ENCODE measurements at places on chromosomes 16 and 17.
A peak's percentile ranks its signal among the peaks of the same experiment; 100 is the strongest.

- no peaks in the 10 kb centered on the region for H3K27me3 ChIP-seq
- no peak overlapping the region for H3K4me3 ChIP-seq
Measured at GRCh38 chr16:9318764-9319163, 227.3 kb downstream of the HAPSTR1 start.

GRCh38 chr17:39236981-39237441 is 11.3 kb upstream of the STAC2 start:
- DNase-seq, result peak; percentile 34
- no peaks in the 10 kb centered on the region for H3K27me3 ChIP-seq
- H3K36me3 ChIP-seq, result no peaks in the 10 kb centered on the region
- H3K4me3 ChIP-seq, result no peak overlapping the region
- H3K27ac ChIP-seq, result no peak overlapping the region

- H3K27ac ChIP-seq, result no peak overlapping the region
- H3K4me1 ChIP-seq, result no peaks in the 10 kb centered on the region
- peak; percentile 25 for DNase-seq
- H3K36me3 ChIP-seq, result no peaks in the 10 kb centered on the region
- H3K4me3 ChIP-seq, result no peak overlapping the region
- H3K27me3 ChIP-seq, result no peaks in the 10 kb centered on the region
Measured at GRCh38 chr16:75695708-75696107, 5.6 kb downstream of the DUXB start.

GRCh38 chr17:81194941-81195901 is 27.5 kb downstream of the CEP131 start:
- H3K27ac ChIP-seq, result no peak overlapping the region
- no peak for DNase-seq
- no peaks in the 10 kb centered on the region for H3K4me1 ChIP-seq
- H3K36me3 ChIP-seq, result peaks cover 38% of the 10 kb centered on the region

GRCh38 chr17:75604034-75604695 is 16.6 kb downstream of the MYO15B start:
- DNase-seq, result no peak
- H3K36me3 ChIP-seq, result no peaks in the 10 kb centered on the region
- peaks cover 6% of the 10 kb centered on the region for H3K27me3 ChIP-seq
- no peaks in the 10 kb centered on the region for H3K4me1 ChIP-seq
- no peak overlapping the region for H3K4me3 ChIP-seq

DNA sequence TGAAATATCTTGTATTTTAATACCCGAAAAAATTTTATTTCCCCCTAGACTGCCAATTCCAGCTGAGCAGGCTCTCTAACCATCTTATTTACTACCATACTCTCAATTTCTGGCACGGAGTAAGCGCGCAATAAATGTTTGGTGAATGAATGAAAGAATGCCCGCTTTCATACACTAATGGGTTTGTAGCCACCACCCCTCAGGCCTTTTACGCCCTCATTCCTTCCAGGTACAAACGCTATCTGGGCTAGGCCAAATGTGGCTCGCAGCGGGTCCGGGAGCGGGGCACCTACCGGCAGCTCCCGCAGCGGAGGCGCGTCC is 536 bp upstream of the PLD2 start:
- H3K36me3 ChIP-seq, result no peaks in the 10 kb centered on the region
- DNase-seq, result peak; percentile 23
- peak overlapping the region; percentile 89 for H3K4me3 ChIP-seq
- no peaks in the 10 kb centered on the region for H3K4me1 ChIP-seq
- H3K27me3 ChIP-seq, result no peaks in the 10 kb centered on the region
- H3K27ac ChIP-seq, result no peak overlapping the region

DNA sequence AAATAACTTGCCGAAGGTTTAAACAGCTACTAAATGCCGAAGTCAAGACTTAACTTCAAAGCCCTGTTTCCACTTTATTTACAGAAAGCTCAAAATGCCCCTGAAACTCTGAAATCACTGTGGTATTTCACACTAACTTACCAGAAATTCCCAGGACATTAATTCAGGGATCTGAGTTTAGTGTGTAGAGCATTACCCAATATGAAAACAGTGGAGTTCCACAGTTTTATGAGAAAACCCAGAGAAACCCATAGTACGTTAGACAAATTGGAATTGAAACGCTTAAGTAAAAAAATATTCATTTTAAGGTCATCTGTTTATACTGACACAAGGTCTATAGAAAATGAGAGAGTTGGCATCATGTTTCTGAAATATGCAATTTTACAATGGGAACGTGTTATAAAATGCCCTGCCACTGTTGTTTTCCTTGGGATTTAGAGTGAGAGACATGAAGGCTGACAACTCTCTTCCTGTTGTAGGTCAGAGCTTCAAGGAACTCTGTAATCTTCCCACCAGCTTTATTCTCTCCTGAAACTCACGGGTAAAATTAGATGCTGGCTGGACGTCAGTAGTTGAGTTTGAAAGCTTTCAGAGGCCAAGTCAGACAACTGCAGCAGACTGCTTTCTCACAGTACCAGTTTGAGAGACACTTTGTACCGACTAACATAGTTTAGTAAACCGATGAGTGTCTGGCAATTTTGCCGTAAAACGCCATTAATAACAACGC is 139.4 kb upstream of the TBX2 start:
- peaks cover 14% of the 10 kb centered on the region for H3K4me1 ChIP-seq
- no peaks in the 10 kb centered on the region for H3K36me3 ChIP-seq
- no peaks in the 10 kb centered on the region for H3K27me3 ChIP-seq
- H3K4me3 ChIP-seq, result peak overlapping the region; percentile 6
- 0 out of 2 replicates have a peak overlapping the region, but pooled peaks have one; percentile 7 for H3K27ac ChIP-seq

GRCh38 chr17:61799812-61800484 is 63.4 kb downstream of the BRIP1 start:
- H3K36me3 ChIP-seq, result peaks cover 47% of the 10 kb centered on the region
- H3K4me1 ChIP-seq, result no peaks in the 10 kb centered on the region
- DNase-seq, result no peak
- H3K27me3 ChIP-seq, result no peaks in the 10 kb centered on the region
- no peak overlapping the region for H3K27ac ChIP-seq

- no peaks in the 10 kb centered on the region for H3K27me3 ChIP-seq
- H3K27ac ChIP-seq, result peak overlapping the region; percentile 43
- no peaks in the 10 kb centered on the region for H3K36me3 ChIP-seq
Measured at GRCh38 chr16:85330694-85331188, 218.5 kb upstream of the CIBAR2 start.

DNA sequence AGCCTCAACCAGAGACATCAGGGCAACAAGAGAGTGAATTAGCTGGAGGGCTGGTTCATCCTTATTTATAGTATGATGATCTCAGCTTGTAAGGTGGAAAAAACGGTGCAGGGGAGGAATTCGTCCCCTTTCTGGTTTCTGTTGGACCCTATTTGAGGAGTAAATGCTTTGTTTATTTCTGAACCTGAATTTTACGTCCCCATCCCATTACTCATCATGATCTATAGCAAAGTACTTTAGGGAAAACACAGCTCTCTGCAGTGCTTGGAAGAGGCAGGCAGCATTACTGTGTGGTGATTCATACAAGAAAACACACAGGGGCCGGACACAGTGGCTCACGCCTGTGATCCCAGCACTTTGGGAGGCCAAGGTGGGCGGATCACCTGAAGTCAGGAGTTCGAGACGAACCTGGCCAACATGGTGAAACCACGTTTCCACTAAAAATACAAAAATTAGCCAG is 8.0 kb upstream of the VAT1L start:
- H3K36me3 ChIP-seq, result no peaks in the 10 kb centered on the region
- no peaks in the 10 kb centered on the region for H3K4me1 ChIP-seq
- DNase-seq, result no peak
- H3K27ac ChIP-seq, result no peak overlapping the region
- no peak overlapping the region for H3K4me3 ChIP-seq
- H3K27me3 ChIP-seq, result no peaks in the 10 kb centered on the region

GRCh38 chr16:58348986-58349385 is 43.3 kb upstream of the GINS3 start:
- no peaks in the 10 kb centered on the region for H3K27me3 ChIP-seq
- no peak for DNase-seq
- no peak overlapping the region for H3K4me3 ChIP-seq

DNA sequence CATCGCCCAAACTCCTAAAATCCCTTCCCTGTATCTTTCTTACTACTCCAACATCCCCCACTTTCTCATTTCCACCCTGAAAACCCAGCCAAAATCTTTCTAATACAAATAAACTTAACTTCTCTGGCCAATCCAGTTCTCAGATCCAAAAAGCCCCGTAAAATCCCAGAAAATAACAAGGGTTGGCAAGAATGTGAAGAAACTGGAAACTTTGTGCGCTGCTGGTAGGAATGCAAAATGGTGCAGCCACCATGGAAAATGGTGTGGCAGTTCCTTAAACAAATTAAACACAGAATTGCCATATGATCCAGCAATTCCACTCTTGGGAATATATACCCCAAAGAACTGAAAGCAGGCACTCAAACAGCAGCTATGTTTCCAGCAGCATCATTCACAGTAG is 24.1 kb downstream of the LRRC75A start:
- no peaks in the 10 kb centered on the region for H3K27me3 ChIP-seq
- no peaks in the 10 kb centered on the region for H3K36me3 ChIP-seq
- DNase-seq, result no peak
- no peak overlapping the region for H3K27ac ChIP-seq

- DNase-seq, result no peak
- no peak overlapping the region for H3K4me3 ChIP-seq
- no peaks in the 10 kb centered on the region for H3K27me3 ChIP-seq
- H3K4me1 ChIP-seq, result no peaks in the 10 kb centered on the region
- no peak overlapping the region for H3K27ac ChIP-seq
- no peaks in the 10 kb centered on the region for H3K36me3 ChIP-seq
Measured at GRCh38 chr16:89120921-89121351, 27.3 kb downstream of the ACSF3 start.

DNA sequence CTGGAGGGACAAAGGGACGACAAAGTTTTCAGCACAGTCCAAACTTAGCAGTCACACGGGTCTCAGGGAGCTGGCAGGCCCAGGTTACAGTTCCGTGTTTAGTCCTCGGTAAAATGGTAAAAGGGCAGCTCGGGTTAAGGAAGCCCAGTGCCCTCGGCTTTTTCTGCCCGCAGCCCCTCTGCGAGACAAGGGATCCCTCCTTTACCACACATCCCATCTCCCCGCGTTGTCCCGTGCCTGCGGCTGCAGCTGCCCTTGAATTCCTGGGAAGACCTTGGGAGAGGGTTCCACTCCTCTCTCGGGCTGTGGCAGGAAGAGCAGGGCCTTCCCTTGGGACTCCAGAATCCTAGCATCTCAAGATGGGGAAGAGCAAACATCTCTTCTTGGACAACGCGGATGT is 7.2 kb upstream of the RAB37 start:
- peaks cover 4% of the 10 kb centered on the region for H3K4me1 ChIP-seq
- peaks cover 4% of the 10 kb centered on the region for H3K27me3 ChIP-seq
- DNase-seq, result no peak
- H3K27ac ChIP-seq, result no peak overlapping the region

- DNase-seq, result no peak
- no peak overlapping the region for H3K27ac ChIP-seq
- H3K4me1 ChIP-seq, result peaks cover 7% of the 10 kb centered on the region
- H3K36me3 ChIP-seq, result no peaks in the 10 kb centered on the region
- no peaks in the 10 kb centered on the region for H3K27me3 ChIP-seq
Measured at GRCh38 chr17:45353043-45353442, 36.2 kb upstream of the MAP3K14 start.

DNA sequence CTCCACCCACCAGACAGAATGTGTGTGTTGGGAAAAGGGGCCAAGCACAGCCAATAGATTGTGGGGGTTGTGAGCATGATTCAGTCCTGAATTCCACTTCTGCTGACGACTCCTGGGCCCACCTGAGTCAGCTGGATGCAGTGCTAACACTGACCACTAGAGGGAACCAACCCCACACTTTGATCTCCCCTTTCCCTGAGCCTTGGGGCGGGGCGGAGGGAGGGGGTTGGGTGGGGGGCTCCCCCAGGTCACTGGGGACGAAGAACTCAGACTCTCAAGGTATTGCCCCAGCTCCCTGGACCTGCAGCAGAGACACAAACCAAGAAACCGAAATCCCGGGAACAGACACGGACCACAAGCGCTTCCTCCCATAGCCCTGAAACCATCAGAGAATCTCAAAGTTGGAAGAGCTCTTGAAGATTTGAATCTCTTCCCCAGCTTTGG is 621 bp upstream of the CSHL1 start:
- H3K4me3 ChIP-seq, result no peak overlapping the region
- no peak overlapping the region for H3K27ac ChIP-seq
- no peaks in the 10 kb centered on the region for H3K36me3 ChIP-seq

DNA sequence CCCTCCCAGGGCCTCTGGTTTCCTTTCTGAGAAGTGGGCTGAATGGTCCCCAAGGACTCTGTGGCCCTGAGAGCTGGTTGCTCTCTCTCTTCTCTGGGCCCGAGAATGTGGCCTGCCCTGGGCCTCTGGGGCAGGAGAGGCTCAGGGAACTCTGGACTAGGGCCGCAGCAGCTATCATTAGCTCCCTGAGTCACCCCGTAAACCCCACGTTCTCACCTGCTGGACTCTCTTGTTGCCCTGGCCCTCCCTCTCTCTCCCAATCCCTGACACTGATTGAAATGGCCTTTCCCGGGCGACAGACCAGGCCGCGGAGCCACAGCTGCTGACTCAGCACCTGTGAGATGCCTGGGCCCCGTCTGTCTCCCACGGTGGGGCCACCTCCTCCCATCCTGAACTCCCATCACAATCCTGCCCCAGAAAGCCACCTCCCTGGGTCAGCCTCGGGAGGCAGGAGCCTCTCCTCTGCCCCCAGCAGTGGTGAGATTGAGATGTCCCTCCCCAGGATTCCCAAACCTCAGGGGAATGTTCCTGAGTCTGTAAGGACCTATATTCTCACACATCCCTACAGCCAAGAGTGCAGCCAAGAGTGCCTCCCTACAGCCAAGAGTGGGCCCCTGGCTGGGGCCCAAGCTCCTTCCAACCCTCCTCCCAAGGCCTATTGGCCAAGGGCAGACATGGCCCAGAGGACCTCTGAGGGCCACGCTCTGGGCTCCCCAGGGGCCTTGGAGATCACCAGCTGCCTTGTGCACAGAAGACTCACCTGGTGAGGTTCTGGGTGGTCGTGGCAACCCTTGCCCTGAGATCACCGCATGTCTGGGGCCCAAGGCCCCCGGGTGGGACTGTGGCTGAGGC is 470 bp downstream of the TRPV3 start:
- peak overlapping the region; percentile 42 for H3K4me3 ChIP-seq
- peak; percentile 11 for DNase-seq
- peaks cover 19% of the 10 kb centered on the region for H3K4me1 ChIP-seq
- no peaks in the 10 kb centered on the region for H3K27me3 ChIP-seq
- H3K36me3 ChIP-seq, result no peaks in the 10 kb centered on the region
- H3K27ac ChIP-seq, result peak overlapping the region; percentile 43

DNA sequence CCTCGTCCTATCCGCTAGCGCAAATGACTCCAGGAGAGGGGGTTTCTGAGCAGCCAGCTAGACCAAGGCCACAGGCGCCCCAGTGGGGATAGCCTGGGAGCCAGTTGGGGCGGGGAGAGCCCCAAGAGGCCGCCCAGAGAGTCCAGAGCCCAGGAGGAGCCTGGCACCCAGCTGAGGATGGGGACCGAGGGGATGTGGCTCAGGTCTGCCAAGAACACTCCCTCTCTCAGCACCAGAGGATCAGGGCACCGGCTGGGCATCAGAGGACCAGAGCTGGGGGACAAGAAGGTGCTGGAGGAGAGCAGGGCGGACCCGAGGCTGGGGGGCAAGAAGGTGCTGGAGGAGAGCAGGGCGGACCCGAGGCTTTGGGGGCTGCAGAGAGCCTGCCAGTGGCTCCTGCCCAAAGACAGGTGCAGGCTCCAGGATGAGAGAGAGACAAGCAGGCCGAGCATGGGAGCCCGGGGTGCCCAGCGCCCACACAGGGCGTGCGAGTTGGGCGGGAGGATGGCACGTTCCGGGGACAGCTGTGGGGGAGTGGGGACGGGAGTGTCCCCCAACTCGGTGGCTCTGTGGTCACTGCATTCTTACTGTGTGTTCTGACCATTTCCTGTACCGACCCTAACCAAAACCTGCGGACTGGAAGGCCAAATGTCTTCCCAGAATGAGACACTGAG is 39.4 kb downstream of the TIMM22 start:
- no peaks in the 10 kb centered on the region for H3K27me3 ChIP-seq
- H3K4me1 ChIP-seq, result peaks cover 39% of the 10 kb centered on the region
- H3K27ac ChIP-seq, result 0 out of 2 replicates have a peak overlapping the region, but pooled peaks have one; percentile 22
- H3K36me3 ChIP-seq, result no peaks in the 10 kb centered on the region
- no peak for DNase-seq

GRCh38 chr16:29644973-29645693 is 17.9 kb upstream of the SPN start:
- no peak for DNase-seq
- H3K4me3 ChIP-seq, result no peak overlapping the region

Data from SJCRH30 (cell line).